Hindlimb muscle (tissue), 1 donor: ENCODE measurements at places on chromosomes 5 and 9. TPM values are rescaled to one million over a fixed set of nuclear protein-coding genes. Genes with fewer than 3 reads are reported as not detected.

GRCh38 chr5:149937610-149938009 lies 7.0 kb downstream of the PDE6A start:
- no peak for DNase-seq

- no peak for DNase-seq
Measured at GRCh38 chr5:78591972-78592700, 56.4 kb downstream of the LHFPL2 start.

DNA sequence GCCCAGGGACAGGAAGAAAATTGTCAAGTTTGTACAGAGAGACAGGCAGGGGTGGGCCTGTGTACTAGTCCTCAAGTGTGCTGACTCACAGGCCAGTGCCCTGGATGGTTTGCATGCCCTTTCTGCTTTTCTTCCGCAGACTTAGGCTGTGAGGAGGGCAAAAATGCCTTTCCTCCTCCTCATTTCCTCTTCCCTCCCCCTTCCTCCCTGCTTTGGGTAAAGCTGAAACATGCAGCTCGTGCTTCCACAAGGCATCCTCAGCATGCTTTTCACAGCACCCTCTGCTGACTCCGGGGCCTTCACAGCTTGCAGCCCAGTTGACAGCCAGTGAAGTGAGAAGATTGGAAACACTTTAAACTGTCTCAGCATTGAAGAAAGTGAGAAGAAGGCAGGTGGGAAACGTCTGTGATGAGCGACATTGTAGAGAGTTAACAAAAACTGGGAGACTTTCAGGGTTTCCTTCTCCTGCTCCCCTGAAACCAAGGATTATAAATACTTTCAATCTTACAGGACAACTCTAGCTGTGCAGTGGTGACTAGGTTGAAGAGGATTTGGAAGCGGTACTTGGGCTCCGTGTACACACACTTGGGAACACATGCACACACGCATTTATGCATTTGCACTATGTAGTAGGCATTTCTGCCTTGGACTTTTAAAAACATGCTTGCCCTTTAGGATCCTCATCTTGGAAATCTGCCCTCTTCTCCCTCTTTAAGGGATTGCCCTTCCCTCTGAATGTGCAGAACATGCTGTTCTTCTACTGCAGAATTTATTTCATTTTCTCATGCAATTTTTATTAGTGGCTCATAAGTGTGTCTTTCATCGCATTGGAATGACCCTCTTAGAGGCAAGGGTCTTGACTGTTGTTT lies 138.8 kb downstream of the GRIA1 start:
- DNase-seq, result no peak

DNA sequence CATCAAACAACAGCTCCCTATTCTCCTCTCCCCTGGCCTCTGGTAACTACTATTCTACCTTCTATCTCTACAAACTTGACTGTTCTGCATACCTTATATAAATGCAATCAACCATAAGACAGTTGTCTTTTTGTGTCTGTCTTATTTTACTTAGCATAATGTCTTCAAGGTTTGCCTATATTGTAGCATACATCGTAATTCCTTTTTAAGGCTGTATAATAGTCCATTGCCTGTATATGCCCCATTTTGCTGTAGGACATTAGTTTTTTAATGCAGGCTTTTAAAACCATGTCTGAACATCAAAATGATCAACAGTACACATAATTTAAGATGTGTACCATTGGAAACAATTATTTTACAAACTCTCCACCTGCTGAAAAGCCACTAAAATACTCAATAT lies 12.4 kb downstream of the ANKH start:
- no peak for DNase-seq

ANKRD31 gene
- 0.14 TPM for polyA plus RNA-seq

GRCh38 chr5:78533356-78533755 lies 115.2 kb downstream of the LHFPL2 start:
- DNase-seq, result no peak

DNA sequence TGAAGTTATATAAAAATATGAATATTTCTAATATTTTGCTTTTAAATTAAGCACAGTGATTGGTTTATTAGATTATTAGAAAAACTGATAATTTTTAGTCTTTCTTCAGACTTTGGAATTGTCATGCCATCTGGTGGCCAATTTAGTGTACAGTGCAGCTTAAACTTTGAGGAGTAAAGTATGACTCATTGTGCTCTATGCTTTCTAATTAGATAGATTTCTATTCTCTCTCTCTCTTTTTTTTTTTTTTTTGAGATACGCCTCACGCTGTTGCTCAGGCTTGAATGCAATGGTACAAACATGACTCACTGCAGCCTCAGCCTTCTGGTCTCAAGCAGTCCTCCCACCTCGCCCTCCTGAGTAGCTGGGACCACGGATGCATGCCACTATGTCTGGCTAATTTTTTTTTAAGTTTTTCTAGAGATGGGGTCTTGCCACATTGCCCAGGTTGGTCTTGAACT lies 42.1 kb upstream of the GPR21 start:
- peak; percentile 11 for DNase-seq
